ENCODE measurements at places on chromosomes 7 and 10. TPM values are rescaled to one million over a fixed set of nuclear protein-coding genes. Genes with fewer than 3 reads are reported as not detected.

DNA sequence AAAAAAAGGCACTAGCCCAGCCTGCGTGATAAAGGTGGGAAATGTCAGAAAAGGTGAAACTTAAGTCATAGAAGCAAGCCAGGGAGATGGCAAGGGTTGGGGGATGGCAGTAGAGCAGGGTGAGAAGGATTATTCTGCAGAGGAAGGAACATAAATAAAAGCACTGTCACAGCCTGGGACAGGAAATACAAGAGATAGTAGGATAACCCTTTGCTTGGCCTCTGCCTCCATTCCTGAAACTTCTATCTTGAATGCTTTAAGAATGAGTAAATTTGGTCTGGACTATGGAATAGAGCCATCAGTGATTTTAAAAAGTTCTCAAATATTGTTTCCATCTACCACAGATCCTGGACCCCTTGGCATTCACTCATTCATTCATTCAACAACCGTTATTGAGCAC is 50.0 kb downstream of the ABCC2 start:
- no peak overlapping the region for H3K4me3 ChIP-seq
- H3K4me1 ChIP-seq: no peaks in the 10 kb centered on the region
- H3K27me3 ChIP-seq: no peaks in the 10 kb centered on the region
- H3K27ac ChIP-seq: no peak overlapping the region
- H3K36me3 ChIP-seq: no peaks in the 10 kb centered on the region

DNA sequence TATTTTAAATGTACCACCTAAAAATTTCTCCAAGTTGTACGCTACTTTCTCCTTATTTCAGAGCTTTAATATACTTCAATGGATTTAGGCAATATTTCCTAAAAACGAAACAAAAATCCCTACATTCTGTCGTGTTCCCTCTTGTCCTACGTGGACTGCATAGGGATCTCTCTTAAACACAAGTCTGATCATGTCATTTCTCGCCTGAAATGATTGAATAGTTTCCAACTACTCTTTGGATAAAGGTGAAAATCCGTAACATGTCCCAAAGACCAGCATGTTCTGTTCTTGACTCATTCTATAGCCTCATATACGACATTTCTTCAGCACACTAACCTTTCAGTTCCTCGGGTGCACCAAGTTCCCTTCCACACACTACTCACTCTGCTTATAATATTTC is 17.7 kb upstream of the TPK1 start:
- H3K27ac ChIP-seq: no peak overlapping the region
- H3K4me3 ChIP-seq: no peak overlapping the region
- no peaks in the 10 kb centered on the region for H3K36me3 ChIP-seq
- no peaks in the 10 kb centered on the region for H3K4me1 ChIP-seq
- DNase-seq: no peak
- no peaks in the 10 kb centered on the region for H3K27me3 ChIP-seq

GRCh38 chr10:84683550-84683949 is 355.2 kb downstream of the CCSER2 start:
- no peaks in the 10 kb centered on the region for H3K27me3 ChIP-seq
- H3K4me3 ChIP-seq: no peak overlapping the region
- H3K36me3 ChIP-seq: no peaks in the 10 kb centered on the region
- no peaks in the 10 kb centered on the region for H3K4me1 ChIP-seq
- no peak overlapping the region for H3K27ac ChIP-seq

GRCh38 chr10:94000638-94001415 is 7.1 kb downstream of the PLCE1 start:
- no peak for DNase-seq
- no peaks in the 10 kb centered on the region for H3K27me3 ChIP-seq
- no peak overlapping the region for H3K4me3 ChIP-seq
- H3K4me1 ChIP-seq: no peaks in the 10 kb centered on the region
- H3K27ac ChIP-seq: no peak overlapping the region

CALML5 gene
- not detected for total RNA-seq

FOXP2 gene
- total RNA-seq: not detected

- no peaks in the 10 kb centered on the region for H3K4me1 ChIP-seq
- no peaks in the 10 kb centered on the region for H3K27me3 ChIP-seq
- no peaks in the 10 kb centered on the region for H3K36me3 ChIP-seq
- H3K27ac ChIP-seq: no peak overlapping the region
Measured at GRCh38 chr10:116105264-116105663, 167.7 kb downstream of the GFRA1 start.

GRCh38 chr10:57799625-57800024 is 468.1 kb downstream of the IPMK start:
- no peaks in the 10 kb centered on the region for H3K27me3 ChIP-seq
- no peak for DNase-seq
- H3K4me3 ChIP-seq: no peak overlapping the region
- no peak overlapping the region for H3K27ac ChIP-seq
- no peaks in the 10 kb centered on the region for H3K4me1 ChIP-seq
- no peaks in the 10 kb centered on the region for H3K36me3 ChIP-seq

GRCh38 chr7:66790196-66790595 is 49.7 kb downstream of the RABGEF1 start:
- H3K4me3 ChIP-seq: no peak overlapping the region
- H3K36me3 ChIP-seq: peaks cover 4% of the 10 kb centered on the region
- no peaks in the 10 kb centered on the region for H3K27me3 ChIP-seq
- H3K4me1 ChIP-seq: no peaks in the 10 kb centered on the region
- H3K27ac ChIP-seq: no peak overlapping the region

- H3K27ac ChIP-seq: no peak overlapping the region
- H3K4me1 ChIP-seq: peaks cover 9% of the 10 kb centered on the region
- peak overlapping the region; percentile 13 for H3K4me3 ChIP-seq
- no peaks in the 10 kb centered on the region for H3K36me3 ChIP-seq
- peaks cover 49% of the 10 kb centered on the region for H3K27me3 ChIP-seq
Measured at GRCh38 chr10:101050208-101051069, 11.3 kb upstream of the KAZALD1 start.

DNA sequence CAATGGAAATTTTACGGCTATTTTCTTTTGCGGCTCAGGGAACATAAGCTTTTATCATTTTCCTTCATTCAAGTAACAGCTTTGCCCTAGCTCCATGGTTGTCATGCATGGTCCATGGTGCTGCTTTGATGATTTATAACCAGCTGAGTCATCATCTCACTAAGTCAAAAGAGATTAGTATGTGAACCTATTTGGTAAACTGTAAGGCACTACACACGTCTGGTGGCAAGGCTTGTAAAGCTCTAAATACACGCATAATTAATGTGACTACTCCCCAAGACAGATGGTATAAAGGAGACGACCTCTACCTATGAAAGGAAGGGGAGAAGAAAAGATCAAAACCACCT is 340.2 kb downstream of the KCNMA1 start:
- no peaks in the 10 kb centered on the region for H3K27me3 ChIP-seq
- no peaks in the 10 kb centered on the region for H3K4me1 ChIP-seq
- no peak for DNase-seq
- H3K4me3 ChIP-seq: no peak overlapping the region

TMEM213 gene
- total RNA-seq: not detected

GRCh38 chr7:102132209-102132752 is 154.4 kb upstream of the SH2B2 start:
- no peaks in the 10 kb centered on the region for H3K4me1 ChIP-seq
- no peak overlapping the region for H3K4me3 ChIP-seq
- no peaks in the 10 kb centered on the region for H3K27me3 ChIP-seq
- H3K27ac ChIP-seq: no peak overlapping the region
- no peak for DNase-seq

- H3K27me3 ChIP-seq: no peaks in the 10 kb centered on the region
- H3K4me1 ChIP-seq: peaks cover 12% of the 10 kb centered on the region
- no peaks in the 10 kb centered on the region for H3K36me3 ChIP-seq
- no peak for DNase-seq
- H3K4me3 ChIP-seq: peak overlapping the region; percentile 5
Measured at GRCh38 chr7:143002898-143003297, 24.0 kb downstream of the OR9A2 start.

DNA sequence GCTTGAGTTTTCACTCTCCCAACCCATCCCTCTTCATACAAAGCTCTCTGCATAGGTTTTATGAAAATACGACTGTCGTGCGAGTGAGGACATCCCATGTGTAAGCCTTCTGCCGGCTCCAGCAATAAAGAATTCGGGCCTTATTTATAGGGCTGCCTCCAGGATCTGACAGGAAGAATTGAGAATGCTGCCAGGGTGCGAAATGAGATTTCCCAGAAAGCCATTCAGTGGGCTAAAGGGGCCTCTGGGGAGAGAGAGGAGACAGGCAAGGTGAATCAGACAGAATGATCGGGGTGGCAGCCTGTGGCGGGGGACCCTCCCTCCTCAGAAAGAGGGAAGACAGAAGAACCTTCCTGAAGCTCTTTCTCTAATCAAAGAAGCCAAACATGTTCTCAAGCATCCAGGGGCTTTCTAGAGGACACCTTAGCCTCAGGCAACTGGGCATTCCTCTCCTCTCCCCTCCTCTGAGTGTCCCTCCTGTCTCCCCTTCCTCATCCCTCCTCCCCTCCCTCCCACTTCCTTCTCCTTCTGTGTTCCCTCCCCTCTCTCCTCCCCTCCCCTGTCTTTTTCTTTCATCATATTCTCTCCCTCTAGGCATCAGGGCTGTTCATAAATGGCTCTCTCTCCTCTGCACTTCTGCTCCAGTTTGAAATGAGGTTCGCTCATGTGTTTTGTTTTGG is 410.9 kb downstream of the TYW1 start:
- no peaks in the 10 kb centered on the region for H3K36me3 ChIP-seq
- no peak overlapping the region for H3K27ac ChIP-seq
- H3K4me3 ChIP-seq: no peak overlapping the region
- DNase-seq: no peak
- H3K4me1 ChIP-seq: no peaks in the 10 kb centered on the region

DNA sequence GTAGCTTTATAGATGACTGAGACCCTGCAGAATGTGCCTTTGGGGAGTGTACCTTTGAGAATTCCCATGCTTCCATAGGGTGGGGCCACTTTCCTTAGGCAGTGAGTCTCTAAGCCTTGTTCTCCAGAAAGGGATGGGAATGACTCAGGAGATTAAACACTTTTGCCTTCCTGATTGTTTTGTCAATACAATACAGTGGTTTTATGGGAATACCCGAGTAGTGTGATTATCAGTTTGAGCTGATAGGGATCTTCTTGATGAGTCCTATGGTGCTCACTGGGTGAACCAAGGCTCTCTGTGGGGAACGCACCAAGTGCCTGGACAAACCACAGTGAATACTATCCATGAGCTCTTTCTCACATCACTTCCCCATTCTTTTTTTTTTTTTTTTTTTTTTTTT is 6.3 kb downstream of the MYOF start:
- H3K27ac ChIP-seq: no peak overlapping the region
- H3K4me3 ChIP-seq: no peak overlapping the region
- no peaks in the 10 kb centered on the region for H3K36me3 ChIP-seq
- DNase-seq: no peak

CPEB3 gene
- 5.0 TPM for total RNA-seq

- no peak overlapping the region for H3K27ac ChIP-seq
- H3K4me3 ChIP-seq: no peak overlapping the region
- H3K4me1 ChIP-seq: no peaks in the 10 kb centered on the region
- no peaks in the 10 kb centered on the region for H3K27me3 ChIP-seq
- no peak for DNase-seq
Measured at GRCh38 chr7:19017374-19017773, 100.1 kb downstream of the TWIST1 start.

DNA sequence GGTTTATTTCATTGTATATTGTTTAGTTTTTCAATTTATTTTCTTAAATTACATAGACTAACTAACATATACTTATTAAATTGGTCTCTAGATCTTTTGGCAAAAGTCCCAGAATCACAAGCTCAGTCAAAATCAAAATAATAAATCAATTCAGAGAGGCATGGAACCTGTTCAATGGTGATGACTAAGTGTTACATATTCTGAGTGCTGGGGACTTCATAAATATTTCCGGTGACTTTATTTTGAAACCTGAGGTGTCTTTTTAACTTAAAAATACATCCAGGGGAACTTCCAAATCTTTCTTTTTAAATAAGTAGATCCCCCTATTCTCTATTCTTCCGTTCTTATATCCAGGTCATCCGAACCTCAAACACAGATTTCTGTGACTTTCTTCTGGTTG is 89.6 kb upstream of the ZNF804B start:
- H3K27me3 ChIP-seq: no peaks in the 10 kb centered on the region
- no peak for DNase-seq
- H3K4me1 ChIP-seq: no peaks in the 10 kb centered on the region
- H3K4me3 ChIP-seq: no peak overlapping the region
- no peak overlapping the region for H3K27ac ChIP-seq

DNA sequence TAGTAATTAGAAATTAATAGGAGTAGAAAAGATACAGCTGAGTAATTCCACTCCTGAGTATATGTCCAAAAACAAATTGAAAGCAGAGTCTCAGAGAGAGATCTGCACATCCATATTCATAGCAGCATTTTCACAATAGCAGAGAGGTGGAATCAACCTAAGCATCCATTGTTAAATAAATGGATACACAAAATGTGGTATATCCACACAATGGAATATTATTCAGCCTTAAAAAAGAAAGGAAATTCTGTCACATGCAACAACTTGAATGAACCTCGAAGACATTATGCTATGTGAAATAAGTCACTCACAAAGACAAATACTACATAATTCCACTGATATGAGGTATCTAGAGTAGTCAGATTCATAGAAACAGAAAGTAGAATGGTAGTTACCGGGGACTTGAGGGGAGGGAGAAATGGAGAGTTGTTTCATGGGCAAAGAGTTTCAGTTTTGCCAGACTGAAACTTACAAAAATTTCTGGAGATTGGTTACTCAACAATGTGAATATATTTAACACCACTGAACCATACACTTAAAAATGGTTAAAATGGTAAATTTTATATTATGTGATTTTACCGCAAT is 18.4 kb downstream of the VTI1A start:
- no peak for DNase-seq
- peaks cover 15% of the 10 kb centered on the region for H3K36me3 ChIP-seq
- H3K27ac ChIP-seq: no peak overlapping the region
- no peaks in the 10 kb centered on the region for H3K27me3 ChIP-seq
- no peak overlapping the region for H3K4me3 ChIP-seq

GIMAP2 gene
- total RNA-seq: 18.1 TPM

DNA sequence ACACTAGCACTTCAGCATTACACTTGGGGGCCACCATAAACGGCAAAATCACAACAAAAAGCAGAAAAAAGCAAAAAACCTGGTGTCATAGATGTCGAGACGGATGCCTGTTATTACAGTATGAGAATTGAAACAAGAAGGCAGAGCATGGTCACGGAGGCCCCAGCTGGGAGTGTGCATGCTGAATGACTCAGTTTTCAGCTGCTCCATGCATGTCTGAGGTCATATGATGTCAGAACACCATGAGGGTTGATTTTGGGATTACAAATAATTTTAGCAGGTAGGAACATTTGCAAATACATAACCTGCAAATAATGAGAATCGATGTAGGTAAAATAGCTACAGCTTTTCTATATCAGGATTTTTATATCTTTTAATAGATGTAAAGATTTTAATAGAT is 19.1 kb downstream of the ZMYND11 start:
- DNase-seq: no peak
- no peaks in the 10 kb centered on the region for H3K27me3 ChIP-seq
- H3K27ac ChIP-seq: no peak overlapping the region

Data from B cell (primary cell).